Stimulated activated CD8-positive, alpha-beta memory T cell treated with anti-CD3 and anti-CD28 coated beads, Interleukin-12 subunit alpha, Interleukin-12 subunit beta, amount 100 ng/mL, for 1 hour (primary cell): ENCODE measurements at places on chromosomes 2 and 18.

DNA sequence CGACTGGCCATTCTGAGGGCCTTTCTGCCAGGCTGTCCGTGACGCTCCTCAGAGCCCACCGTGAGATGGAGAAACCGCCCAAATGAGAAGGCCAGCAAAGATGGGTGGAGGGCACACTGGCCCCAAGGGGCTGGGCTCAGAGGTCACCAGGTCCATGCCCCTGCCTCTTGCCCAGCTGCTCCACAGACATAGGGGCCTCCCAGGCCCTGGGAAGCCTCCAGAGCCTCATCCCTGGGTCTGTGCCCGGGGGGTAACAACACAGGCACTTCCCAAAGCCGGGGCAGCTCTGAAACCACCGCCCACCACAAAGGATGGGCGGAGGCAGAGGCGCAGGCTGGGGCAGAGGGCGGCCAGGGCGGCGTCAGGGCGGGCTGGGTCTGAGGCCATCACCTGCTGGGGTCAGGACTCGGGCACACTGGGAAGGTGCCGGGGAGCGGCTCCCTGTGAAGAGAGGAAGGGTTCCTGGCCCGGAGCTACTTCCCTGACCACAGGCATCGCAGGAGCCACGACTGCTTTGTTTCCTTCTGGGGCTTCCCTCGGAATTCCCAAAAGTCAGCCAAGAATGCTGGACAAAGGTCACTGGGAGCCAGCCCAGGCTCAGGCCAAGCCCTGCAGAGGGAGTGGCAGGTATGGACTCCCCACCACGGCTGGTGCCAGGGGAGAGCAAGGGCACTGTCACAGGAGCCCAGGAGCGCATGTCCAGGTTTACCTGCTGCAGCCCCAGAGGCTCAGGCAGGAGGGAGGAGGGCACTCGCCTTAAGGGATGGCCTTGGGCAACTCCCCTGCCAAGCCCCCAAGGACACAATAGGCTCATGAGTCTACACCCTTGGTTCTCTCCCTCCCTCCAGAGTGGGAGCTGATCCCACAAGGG, 9.4 kb downstream of the CYP26B1 start:
- DNase-seq: no peak

DNA sequence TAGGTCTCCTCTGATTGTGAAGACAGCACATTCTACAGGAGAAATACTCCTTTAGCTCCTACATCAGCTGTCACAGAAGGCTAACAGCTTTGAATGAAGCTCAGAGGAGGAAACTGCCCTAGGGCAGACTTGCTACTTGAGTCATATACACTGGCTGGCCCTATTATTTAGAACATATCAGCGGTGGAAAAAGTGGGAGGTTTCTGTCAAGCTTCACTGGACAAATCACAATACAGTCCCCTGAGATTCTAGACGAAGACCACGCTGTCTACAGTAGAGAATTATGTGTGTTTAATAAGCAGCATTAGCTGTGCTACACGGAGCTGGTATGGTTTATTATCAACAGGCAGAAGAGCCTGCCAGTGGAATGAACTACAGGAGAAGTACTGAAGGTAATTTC, 230.9 kb upstream of the FSIP2 start:
- DNase-seq: no peak

- DNase-seq: no peak
These were observed 9.9 kb downstream of the IMPA2 start for GRCh38 chr18:11991021-11991795.

- no peak for DNase-seq
These were observed 342.6 kb downstream of the DPP10 start for GRCh38 chr2:114784890-114785583.

DNA sequence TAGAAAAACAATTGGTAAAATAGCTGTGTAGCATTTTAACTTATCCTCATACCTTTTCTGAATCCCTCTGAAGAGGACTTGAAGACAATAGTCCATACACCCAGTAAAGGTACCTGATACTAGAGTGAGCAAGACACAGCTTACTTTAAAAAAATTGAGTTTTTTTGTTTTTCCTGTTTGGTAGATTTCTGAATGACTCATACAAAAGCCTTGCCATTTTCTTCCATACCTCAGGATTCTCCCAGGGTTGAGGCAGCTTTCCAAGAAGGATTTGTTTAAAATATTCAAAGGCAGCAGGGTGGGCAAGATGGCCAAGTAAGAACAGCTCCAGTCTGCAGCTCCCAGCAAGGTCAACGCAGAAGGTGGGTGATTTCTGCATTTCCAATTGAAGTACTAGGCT, 551.0 kb upstream of the LRATD1 start:
- DNase-seq: no peak

- no peak for DNase-seq
These were observed 977 bp downstream of the SLC8A1 start for GRCh38 chr2:40450796-40451430.

DNA sequence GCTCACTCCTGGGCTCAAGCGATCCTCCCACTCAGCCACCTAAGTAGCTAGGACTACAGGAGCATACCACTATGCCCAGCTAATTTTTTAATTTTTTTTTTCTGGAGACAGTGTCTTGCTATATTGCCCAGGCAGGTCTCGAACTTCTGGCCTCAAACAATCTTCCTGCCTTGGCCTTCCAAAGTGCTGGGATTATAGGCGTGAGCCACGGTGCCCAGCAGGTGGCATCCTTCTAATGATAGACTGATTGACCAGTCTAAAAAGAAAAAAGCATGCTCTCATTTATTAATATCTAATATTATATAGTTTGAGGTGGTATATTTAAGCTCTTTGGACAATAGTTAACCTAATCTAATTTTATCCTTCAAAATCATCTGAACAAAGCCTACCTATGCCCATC, 198.6 kb downstream of the CAMKMT start:
- no peak for DNase-seq

GRCh38 chr2:129908721-129909373, 70.6 kb upstream of the RAB6C start:
- no peak for DNase-seq

DNA sequence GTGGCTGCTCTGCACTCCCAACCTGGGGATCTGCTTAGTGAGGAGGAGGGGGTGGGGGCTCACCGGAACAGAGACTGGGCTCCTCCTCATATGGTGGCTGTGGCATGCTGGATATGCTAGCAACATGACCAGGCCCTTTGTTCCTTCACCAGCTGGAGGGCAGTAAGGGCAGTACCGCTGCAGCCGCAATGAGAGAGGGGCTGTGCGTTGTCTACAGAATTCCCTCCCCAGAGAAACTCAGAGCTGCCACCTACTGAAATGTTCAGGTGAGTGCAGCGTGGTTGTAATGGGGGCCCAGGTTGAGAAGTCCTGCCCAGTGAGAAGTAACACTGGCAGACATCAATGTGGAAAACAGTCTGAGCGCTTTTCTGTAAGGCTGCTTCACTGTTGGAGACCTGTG, 1211.9 kb upstream of the NXPH2 start:
- no peak for DNase-seq

DNA sequence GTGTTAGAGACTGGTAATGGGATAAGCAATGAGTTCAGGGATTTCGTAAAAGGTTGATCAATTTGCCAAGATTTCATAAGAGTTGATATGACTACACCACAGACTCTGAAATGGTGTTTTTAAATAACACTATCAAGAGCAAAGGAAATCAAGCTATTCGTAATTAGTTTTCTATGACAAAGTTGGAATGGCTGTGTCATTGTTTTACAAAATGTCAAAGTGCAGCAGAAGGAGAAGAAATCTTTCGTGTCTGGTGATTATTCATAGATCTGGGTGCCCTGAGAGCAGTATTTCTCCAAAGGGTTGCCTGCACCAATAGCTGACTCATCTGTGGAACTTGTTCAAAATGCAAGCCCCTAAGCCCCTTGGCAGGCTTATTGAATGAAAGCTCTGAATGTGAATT, 70.1 kb downstream of the NABP1 start:
- DNase-seq: no peak

DNA sequence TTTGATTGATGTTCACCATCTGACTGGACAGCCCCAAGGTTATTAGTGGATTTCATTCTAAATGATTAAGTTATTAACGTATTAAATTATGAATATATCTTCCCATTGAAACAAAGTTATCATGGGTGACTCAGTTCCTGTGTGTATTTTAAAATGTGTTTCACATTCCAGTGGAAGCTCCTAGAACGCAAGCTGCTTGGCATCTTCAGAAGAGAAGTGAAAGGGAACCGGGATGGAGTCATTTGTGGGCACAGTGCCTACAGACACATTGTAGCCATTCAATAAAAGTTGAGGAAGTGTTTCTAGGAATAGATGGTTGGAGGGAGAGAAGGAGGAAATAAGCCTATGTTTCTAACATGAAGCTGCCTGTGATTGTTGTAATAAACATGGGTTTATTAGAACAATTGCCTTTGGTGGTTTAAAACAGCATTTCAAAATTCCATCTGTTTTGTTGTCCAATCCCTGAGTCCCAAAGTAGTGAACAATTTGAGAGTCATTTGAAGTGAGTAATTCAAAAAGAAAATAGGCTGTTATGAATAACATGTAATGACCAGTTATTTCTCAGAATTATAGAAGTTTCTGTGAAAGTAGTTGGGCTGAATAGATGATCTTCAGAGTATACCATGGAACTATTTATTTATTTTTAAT, 143.5 kb downstream of the PKP4 start:
- DNase-seq: no peak

DNA sequence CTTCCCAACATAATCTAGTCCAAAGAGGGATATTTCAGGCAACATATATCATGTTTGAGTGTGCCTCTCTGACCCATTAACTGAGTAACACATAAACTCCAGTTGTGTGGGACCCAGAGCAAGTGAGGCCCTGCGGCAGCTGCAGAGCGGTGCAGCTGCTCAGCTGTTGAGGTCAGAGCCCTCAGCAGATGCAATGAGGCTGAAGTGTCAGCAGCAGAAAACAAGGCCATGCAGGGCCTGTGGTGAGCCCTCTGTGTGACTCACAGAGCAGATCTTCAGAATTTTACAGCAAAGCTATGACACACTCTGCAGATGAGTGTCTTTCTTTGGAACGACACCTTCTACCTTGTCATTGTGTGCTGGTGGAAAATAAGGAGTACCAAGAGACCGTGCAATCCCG, 168.5 kb downstream of the CBLN2 start:
- no peak for DNase-seq

DNA sequence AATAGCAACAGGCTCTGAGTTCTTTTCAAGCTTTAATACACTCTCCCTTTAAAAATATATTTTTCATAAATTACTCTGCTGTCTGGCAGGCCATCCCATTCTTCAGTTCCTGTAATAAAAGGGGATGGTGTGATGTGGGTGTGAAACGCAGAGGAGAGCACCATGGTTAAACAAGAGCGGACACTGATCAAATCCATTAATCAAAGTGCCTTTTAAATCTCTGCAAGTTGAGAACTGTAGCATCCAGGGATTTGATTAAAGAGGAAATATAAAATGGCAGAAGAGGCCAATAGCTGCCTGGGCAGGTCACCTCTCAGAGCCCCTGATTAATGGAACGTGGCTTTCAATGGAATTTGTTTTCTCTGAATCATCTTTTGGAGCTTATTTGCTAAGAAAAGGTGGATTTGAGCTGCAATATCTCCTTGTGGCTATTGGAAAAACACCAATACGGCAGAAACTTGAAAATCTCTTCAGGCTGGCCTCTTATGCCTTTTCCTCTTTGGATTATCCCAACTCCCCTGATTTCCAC, 96.9 kb downstream of the ACTR3 start:
- DNase-seq: no peak

GRCh38 chr18:32093523-32093922, 1.8 kb downstream of the RNF138 start:
- DNase-seq: no peak

GRCh38 chr18:43847164-43848091, 570.1 kb upstream of the SYT4 start:
- no peak for DNase-seq

DNA sequence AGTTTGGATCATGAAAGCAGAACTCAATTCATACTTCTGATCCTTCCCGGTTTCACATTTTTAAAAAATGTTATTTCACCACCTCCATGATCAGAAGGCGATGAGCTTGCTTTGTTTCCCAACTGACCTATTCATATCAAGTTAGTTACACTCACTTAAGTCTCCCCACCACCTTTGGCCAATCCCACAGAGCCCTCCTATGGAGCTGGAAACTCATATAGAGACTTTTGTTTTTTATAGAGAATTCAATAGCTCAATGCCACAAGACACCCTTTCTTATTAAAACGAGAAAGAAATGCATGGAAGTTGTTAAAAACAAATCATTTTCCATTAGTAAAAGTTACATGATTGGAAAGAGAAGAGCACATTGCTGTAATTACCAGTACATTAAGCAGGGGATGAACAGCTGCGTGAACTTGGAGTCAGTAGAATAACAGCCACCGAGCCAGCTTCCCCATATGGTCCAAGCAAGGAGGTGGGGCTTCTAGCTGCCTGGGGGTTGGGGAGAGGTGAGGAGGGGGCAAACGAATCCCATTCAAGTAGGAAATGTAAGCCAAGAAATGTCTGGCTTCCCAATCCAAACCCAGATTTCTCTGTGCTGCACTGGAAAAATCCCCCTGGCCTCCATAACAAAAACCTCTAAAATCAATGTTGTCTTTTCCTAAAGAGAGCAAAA, 614.5 kb downstream of the IRS1 start:
- DNase-seq: no peak

- DNase-seq: no peak
These were observed 111.3 kb upstream of the NDUFV2 start for GRCh38 chr18:8991155-8991554.

DNA sequence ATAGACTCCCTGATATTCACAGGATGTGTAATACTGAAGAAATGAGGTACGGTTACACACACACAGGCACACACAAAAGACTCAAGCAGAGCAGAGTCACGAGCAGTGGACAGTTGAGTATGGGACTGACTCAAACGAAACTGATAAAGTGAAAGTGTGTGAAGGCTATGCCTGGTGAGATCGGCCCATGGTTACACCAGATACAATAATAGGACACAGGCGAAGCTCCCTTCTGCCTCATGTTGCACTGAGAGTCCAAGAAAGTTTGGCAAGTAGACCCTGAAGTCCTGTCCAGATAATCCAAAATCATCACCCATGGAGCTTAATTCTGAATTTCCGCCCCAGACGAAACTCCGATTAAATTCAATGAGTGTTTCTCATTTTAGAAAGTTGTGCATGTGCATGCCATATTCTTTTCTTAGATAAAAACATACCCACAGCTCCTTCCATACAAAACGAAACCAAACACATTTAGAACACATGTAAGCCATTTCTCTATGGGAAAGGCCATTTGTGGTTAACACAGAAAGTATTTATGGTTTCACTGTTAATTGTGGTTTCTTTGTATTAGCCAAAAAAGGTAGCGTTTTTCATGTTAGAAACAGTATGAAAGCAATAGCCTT, 567.6 kb downstream of the PLCL1 start:
- no peak for DNase-seq

- no peak for DNase-seq
These were observed 347.4 kb upstream of the KLHL29 start for GRCh38 chr2:23037596-23037995.
